ENCODE measurements at places on chromosomes 1 and 21. TPM values are rescaled to one million over a fixed set of nuclear protein-coding genes. Genes with fewer than 3 reads are reported as not detected.

DNA sequence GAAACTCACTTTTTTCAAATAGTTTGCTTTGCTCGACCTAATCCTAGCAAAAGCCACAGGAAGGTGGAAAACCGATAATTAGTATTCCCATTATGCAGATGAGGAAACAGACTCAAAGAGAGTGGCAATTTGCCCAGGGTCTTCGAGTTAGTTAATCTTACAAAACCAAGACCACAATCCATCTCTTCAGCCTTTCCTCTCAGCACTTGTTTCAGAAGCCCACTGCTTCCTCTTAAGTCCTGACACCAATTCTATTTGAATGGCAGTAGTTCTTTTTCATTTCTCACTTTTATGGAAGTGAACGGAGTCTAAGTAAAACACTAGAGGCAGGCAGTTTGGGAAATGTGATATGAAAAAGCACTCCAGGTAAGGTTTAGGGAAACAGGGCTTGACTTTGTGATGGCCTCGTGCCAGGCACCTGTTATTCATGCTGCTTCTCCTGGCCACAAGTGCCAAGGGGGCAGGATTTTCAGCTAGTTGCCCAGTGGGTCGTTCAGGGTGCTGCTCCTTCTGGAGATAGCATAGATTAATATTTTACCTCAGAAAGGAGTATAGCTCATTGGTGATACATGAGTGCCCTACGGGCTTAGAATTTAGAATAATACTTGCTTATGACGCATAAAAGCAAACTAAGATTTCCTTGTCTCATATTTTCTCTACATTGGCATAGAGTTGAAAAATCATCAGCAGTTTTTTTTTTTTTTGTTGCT is 76.6 kb upstream of the NRIP1 start:
- DNase-seq, result no peak

GRCh38 chr1:54464031-54464476 is 57.9 kb upstream of the SSBP3 start:
- no peak for DNase-seq

DNA sequence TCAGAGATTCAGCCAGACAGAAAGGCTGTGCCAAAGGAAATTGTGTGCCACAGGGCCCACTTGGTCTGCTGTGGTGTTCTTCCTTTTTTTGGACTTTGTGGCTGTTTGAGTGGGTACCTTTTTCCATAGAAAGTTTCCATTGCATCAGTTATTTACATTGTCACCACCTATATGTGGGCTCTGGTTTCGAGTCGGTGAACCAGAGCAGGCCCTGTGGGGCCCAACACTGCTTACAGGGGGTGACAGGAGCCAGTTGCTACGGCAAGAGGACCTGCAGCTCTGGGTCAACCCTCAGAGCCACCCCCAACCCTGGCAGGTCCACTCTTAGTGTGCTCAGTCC is 157.0 kb upstream of the EDN2 start:
- no peak for DNase-seq

DNA sequence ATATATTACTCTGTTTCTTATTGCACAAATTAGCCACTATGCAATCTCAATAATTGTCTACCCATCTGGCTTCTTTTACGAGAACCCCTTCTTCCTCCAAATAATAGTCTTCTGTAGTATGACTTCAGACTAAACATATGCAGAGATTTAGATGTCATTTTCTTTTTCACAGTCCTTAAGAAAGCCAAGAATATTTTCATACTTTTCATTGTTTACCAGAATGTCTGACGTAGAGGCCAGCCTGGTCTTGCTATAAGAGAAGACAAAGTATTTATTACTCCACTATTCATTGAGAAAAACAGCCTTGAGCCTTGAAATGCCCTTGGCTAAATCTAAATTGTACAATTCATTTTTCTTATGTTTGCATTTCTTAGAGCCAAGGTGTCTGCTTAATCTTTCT is 714.9 kb upstream of the CXADR start:
- no peak for DNase-seq

Gene STX12
- 140 TPM for total RNA-seq

DNA sequence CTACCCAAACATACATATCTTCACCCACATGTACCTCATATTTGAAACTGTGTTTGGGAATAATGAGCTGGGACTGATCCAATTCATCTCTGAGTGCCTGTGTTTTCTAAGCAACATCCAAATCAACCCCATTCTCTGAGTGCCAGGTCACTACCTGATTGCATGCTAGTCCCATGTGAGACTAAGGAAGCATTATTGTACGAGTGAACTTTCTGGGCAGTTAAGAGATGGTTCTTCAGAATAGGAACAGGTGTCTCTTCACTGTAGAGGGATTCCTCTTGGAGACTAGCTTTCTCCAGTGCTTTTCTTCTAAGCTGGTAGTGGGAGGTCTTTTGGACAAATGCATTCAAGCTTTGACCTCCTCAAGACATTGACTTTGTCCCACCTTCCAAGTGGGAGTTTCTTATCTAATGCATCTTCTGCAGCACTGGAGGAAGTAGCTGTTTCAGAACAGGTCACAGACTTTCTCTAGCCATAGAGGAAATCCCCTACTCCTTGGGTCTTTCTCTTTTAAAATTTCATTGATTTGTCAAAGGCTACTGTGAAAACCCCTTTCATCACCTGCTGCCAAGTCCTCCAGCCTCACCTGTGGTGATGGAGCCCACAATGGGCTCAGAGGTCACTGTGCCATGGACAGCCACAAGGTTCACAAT is 172.0 kb upstream of the KIAA0040 start:
- no peak for DNase-seq

Gene S100A8
- total RNA-seq, result not detected

DNA sequence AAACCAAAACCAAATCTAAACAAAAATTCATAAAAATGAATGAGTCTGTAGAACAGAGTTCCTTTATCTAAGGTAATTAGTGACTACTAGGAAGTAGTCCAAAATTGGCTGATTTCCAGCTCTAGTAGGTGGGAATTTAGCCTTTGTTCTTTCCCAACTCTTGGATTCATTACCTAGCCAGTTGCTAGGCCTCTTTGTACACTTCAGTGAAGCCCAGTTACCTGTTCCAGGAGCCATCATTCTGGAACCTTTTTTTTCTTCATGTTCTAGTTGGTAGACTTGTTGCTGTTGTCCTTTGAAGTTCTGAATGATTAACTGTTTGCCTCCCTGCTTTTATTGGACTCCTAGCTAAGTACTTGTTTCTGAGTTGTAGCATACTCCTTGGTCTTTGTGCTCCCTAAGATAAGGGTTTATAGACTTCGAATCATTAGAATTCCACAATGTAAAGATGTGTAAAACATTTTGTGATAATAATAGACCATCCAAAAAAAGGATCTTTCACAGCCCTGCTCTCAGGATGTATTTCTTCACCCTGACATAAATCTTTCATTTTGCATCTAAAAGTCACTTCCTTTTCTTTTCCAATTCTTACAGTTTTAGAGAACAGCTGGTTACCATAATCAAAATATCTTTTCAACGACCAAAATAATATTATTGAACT is 9.8 kb downstream of the PLA2G4A start:
- DNase-seq, result no peak

- no peak for DNase-seq
These were observed 47.8 kb upstream of the ECE1 start for GRCh38 chr1:21337928-21338572.

Gene TNFRSF1B
- total RNA-seq, result 31.9 TPM

DNA sequence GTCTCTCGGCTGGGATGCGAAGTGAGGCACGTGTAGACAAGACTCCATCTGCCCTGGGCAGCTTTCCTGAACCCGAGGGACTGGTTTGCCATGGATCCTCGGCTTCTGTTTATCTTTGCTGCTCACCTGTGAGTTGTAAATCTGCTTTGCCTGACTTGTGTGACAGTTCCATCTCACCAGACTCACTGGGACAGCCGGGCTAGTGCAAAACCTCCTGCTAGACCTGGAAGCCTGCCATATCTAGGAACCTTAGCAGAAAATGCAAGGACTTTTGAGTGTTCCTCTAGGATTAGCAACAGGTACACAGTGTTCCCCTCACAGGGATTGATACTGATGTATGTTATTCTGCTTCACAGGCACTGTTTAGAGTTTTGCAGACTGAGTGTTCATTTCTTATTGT is 218.6 kb downstream of the URB2 start:
- no peak for DNase-seq

- no peak for DNase-seq
These were observed 838 bp downstream of the TTC34 start for GRCh38 chr1:2800664-2801045.

DNA sequence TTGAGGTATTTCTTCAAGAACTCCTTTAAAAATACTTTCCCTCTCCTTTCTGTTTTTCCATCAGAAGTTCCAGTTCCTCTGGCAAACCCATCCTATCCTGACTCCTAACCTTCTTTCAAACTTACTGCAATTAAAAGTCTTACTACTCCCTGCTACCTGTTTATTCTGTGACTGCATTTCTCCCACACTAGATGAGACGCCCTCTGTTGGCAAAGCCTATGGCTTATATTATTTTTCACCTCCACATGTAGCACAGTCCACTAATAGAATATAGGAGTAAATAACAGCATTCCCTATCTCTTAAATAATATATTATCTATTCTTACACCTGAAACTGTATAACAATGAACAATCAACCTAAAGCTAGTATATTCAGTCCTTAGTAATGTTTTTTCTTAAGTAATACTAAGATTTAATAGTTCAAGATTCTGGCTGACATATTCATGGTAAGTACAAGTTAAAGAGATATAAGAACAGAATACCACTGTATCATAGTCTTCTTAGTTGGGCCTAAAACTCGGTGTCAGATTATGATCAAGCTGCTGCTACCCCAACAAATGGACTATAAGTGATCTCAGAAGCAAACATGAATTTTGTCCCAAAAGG is 54.8 kb downstream of the RAB3GAP2 start:
- DNase-seq, result no peak

DNA sequence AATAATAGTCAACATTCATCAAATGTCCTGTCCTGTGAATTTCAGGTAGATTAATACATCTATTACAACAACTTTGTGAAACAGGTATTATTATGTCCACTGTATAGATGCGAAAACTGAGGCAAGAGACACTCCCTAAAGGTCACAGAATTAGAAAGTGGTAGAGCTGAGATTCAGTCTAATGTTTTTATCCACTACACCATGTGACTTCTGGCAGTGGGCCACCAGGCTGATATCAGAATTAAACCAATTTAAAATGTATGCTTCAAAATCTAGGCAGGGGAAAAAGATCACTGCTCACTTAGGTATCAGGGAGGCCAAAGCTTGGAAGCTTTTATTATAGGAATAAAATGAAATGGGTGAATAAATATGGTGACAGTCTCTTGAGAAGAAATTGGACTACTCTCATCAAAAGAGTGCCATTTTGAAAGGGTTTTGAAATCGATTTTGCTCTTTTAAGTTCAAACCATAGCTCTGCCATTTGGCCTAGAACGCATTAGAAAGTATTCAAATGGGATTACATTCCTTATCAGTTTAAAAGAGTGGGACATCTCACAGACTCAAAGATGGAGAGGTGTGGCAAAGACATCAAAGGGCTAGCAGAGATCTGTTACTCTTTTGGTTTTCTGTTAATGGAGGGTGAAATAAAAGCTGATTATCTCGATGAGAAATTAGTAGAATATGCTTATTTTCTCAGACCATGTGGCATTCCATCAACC is 1.9 kb downstream of the DDAH1 start:
- no peak for DNase-seq

DNA sequence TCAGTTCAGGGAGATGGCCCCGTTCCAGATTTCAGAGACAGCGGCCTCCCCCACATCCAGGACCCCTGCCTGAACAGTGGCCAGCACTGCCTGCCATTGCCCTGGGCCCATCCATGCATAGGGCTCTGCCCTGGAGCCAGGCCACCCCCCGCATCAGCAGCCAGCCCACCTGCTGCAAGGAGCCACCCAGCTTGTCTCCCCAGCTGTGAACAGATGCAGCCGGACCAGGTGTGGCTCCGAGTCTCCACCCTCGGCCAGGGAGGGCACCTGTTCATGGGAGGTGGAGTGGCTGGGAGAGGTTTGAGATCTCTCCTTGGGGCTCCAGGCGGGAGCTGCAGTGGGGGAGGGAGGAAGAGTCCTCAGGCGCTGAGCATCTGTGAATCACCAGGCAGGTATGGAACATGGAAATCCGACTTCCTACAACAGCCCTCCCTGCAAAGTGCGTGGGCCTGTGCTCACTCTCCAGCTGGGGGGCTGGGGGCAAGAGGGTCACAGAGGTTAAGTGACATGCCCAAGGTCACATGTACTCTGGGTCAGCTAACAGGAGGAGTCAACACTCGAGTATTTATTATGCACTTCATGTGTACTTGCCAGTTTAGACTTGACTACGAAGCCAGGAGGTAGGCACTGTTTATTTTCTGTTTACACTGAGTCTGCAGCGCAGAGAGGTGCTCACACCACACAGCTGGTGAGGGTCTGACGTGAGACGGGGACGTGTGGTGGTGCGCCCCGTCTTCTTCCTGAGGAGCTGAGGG is 4.8 kb upstream of the HES5 start:
- DNase-seq, result no peak

- no peak for DNase-seq
These were observed 86.7 kb downstream of the C1orf94 start for GRCh38 chr1:34263406-34263805.

- no peak for DNase-seq
These were observed 21.9 kb downstream of the TSNAX start for GRCh38 chr1:231550448-231550781.

GRCh38 chr1:117633423-117633822 is 27.6 kb downstream of the TENT5C start:
- no peak for DNase-seq

- DNase-seq, result no peak
These were observed 12.1 kb downstream of the SFPQ start for GRCh38 chr1:35180776-35181374.

- no peak for DNase-seq
These were observed 12.4 kb upstream of the GBP4 start for GRCh38 chr1:89211035-89211634.

DNA sequence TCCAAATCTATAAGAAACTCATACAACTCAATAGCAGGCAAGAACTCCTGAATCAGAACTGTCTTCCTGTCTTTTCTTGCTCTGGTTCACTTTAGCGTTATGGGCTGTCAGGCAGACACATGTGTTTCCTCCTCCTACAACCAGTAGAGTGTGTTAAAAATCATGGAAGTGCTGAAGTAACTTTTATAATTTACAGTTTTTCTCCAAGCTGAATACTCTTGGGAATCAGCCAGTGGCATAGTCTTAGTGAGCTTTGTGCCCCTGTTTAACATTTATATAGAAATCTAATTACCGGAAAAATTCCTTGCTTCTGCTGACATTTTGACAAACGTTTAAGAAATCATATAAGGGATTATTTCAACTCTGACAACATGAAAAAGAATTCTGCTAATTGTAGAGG is 113.1 kb upstream of the RGS18 start:
- no peak for DNase-seq

GRCh38 chr1:176101951-176102642 is 105.0 kb downstream of the COP1 start:
- DNase-seq, result no peak

DNA sequence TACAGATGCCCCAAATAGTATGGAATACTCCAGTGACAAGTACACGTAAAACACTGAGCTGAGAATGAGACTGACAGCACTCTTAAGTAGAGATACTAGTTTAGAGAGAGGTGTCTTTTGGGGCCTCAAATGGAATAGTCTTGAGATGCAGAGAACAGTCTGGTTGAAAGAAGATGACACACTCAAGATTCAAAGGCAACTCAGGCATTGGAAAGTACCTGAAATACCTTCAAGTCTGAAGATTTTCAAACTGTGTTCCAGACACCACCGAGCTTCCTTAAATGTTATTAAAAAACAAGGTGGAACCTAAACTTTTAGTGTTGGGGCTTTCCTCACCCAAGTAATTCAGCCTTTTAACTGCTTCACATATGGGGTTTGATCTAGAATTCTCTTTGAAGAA is 437.7 kb downstream of the OMA1 start:
- no peak for DNase-seq

Gene RRP1
- 18.5 TPM for total RNA-seq

GRCh38 chr1:2601721-2602303 is 15.2 kb downstream of the PRXL2B start:
- no peak for DNase-seq

GRCh38 chr1:21278860-21279845 is 11.1 kb downstream of the ECE1 start:
- no peak for DNase-seq
